ENCODE measurements at places on chromosomes 6 and 20.

DNA sequence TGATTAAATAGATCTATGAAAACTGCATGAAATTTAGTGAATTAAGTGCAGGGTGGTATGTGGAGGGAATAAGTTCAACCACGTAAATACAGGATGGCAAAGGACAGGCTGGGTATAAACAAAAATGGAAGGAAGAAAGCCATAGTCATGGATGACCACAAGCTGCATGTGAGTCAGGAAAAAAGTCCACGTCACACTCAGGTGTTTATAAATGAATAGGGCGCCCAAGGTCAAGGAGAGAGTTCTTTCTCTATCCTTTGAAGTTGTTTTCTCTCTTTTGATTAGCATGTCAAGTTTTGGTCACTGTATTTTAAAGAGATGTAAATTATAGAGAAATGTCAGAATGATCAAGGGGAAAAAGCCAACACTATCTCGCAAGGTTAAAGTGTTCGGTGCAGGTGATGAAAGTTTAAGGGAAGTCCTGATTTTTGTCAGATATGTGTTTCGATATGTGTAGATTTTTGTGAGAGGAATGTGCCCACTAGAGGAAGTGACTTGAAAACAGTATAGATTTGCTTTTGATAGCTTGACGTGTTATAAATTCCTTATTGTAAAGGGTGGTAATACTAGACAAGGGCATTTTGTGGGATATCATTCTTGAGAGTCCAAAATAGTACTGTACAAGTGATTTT lies 58.7 kb downstream of the MAP3K4 start:
- no peak for DNase-seq

- no peak for DNase-seq
These were observed 161.3 kb downstream of the SOX4 start for GRCh38 chr6:21754891-21755290.

GRCh38 chr6:151286214-151286613 lies 46.4 kb downstream of the AKAP12 start:
- DNase-seq = no peak

DNA sequence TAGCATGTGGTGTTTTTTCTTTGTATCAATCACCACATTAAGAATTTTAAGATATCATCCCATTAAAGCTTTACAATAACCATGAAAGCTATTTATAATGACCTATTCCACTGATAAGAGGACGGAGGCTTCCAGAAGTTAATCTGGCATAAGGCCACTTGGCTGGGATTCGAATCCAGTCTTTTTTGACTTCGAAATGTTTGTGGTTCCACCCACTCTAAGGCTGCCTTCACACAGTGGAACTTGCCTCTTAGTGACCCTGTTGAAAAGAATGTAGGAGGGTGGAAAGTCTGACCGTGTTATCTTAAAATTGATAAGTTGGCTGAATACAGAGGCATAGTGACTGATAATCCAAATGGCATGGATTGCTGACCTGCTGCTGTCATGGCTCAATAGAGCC lies 959.7 kb downstream of the KIF16B start:
- no peak for DNase-seq

DNA sequence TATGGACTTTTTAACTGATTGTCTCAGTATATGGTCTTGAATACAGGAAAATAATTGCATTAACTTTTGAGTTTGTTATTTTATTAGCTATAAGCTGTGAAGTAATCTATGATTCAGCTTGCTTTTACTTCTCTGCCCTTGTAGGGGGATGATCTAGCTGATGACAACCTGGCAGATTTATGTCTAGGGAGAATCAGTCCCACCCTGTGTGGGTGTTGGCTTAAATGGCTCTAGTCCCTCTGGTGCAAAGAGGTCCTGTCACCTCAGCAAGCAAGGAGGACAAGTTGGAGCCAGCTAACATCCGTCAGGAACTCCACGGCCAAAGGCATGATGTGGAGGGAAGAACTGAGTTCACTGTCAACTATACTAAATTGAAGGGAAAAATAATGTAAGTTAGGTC lies 495.3 kb downstream of the BMP2 start:
- no peak for DNase-seq

- no peak for DNase-seq
These were observed 35.6 kb downstream of the TBC1D7 start for GRCh38 chr6:13292774-13293173.

GRCh38 chr6:142009647-142010046 lies 123.1 kb upstream of the GJE1 start:
- DNase-seq = no peak

- DNase-seq = no peak
These were observed 16.5 kb downstream of the NCOA7 start for GRCh38 chr6:125807293-125807692.

GRCh38 chr20:1469925-1470571 lies 3.4 kb upstream of the NSFL1C start:
- peak; percentile 23 for DNase-seq

DNA sequence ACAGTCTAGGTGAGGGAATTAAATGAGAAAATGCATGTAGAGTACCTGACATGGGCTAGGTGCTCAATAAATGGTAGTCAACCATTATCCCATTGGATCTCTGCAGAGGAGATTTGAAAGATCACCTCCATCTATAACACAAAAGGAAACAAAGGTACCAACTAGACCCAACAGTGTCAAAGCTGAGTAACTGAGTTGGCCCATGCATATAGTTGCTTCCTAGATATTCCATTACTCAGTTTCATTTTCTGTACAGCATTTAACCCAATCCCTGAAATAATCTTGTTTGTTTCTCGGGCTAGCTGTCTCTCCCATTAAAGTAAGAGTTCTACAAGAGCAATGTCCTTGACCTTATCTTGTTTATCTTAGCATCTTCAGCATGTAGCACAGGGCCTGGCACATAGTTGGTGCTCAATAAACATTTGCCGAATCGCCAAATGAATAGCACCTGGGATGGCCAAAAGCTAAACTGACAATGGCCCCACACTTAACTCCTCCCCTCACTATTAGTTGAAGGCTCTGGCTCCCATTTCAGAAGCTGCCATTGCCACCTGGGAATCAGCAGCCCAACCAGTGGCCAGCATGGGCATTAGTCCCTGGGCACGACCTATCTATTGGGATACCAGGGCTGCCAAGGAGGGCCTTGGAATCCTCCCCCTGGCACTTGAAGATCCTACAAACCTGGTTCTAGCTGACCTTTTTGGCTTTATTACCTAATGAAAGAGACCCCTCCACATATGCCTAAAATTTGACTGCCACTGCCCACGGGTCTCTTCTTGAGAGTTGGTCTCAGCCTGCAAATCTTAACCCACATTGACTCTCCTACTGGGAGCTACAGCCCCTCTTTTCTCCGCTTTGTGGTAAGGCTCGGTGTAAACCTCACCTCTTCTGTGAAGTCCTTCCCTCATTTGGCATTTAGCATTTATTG lies 22.6 kb downstream of the BCL2L1 start:
- DNase-seq = no peak

DNA sequence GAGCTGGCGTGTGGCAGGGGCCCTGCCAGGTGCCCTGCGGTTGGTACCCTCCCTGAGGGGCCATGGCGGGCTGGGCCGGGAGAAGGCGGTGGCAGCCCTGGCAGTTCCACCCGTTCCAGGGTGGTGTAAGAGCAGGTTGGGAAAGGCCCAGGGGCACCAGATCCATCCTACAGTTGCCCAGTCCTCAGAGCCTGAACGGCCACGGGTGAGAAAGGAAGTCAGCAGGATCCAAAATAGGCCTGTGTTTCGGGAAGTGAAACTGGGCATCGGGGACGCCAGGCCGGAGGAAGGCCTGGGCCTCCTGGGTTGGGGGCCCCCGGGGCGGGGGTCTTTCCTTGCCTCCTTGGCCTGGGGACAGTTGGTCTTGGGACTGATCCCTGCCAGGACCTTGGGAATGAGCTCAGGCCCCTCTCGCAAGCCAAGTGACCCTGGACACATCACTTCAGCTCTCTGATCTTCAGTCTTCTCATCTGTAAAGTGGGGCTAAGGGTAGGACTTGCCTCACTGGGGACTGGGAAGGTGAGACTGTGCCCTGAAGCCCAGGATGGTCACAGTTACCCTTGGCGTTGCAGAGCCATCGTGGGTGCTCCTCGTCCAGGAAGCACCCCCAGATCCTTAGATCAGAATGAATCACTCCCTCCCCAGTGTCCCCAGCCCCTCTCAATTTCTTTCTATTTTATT lies 18.1 kb upstream of the NOL4L start:
- no peak for DNase-seq

GRCh38 chr20:63699466-63700198 lies 3.2 kb downstream of the TNFRSF6B start:
- DNase-seq = no peak

GRCh38 chr6:53189554-53189953 lies 40.9 kb upstream of the GCM1 start:
- no peak for DNase-seq

- no peak for DNase-seq
These were observed 66.9 kb downstream of the ARID1B start for GRCh38 chr6:156844089-156844488.

DNA sequence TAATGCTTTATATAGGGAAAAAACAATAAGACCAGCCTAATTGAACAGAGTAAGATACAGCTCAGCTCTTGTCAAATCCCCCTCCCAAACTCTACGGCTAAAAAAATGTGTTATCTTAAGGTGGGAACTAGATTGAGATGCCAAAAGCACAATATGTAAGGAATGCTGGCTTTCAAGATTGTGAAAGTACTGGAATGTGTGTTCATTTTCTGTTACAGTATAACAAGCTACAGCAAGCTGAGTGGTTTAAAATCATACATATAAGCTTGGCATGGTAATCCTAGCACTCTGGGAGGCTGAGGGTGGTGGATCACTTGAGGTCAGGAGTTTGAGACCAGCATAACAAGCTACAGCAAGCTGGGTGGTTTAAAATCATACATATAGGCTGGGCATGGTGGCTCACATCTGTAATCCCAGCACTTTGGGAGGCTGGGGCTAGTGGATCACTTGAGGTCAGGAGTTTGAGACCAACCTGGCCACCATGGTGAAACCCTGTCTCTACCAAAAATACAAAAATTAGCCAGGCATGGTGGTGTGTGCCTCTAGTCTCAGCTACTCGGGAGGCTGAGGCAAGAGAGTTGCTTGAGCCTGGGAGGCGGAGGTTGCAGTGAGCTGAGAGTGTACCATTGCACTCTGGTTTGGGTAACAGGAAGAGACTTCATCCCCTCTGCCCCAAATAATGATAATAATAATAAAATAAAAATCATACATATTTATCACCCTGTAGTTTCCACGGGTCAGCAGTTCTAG lies 297.7 kb downstream of the DOK5 start:
- no peak for DNase-seq

DNA sequence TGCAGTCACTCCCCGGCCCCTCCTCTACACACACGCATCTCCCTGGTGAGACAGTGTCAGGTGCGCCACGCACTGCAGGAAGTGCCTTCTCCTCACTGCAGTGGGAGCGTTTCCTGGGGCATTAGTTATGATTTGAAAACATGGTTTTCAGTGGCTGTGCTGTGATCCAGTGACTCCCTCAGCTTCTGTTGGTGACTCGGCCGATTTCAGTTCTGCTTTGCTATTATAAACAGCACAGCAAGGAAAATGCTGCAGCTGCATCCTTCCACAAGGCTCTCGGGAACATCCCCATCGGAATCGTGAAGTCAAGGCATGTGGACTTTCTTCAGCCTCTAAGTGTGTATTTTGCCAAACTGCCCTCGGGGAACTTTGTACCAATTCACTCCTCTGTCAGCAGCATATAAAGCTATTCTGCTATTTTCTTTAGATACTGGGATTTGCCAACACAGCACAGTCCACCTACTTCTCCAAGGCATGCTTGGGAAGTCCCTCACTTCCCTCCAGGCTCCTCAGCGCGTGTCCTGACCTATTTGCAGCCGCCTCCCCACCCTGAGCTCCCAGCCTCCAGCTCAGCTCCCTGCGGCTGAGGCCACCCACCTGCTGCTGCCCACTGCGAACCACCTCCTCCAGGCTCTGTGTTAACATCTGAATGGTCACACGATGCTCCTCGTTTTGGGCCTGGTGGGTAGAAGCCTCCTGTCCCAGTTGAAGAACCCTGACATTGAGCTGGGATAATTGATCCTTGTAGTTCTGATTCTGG lies 54.5 kb downstream of the GINS1 start:
- DNase-seq = no peak

All from NCI-H2107 (cell line).